Mammary epithelial cell (primary cell): ENCODE measurements at places on chromosomes 1 and 21. TPM values are rescaled to one million over a fixed set of nuclear protein-coding genes. Genes with fewer than 3 reads are reported as not detected.
A peak's percentile ranks its signal among the peaks of the same experiment; 100 is the strongest.

Gene OVAAL
- polyA plus RNA-seq, result 0.03 TPM

DNA sequence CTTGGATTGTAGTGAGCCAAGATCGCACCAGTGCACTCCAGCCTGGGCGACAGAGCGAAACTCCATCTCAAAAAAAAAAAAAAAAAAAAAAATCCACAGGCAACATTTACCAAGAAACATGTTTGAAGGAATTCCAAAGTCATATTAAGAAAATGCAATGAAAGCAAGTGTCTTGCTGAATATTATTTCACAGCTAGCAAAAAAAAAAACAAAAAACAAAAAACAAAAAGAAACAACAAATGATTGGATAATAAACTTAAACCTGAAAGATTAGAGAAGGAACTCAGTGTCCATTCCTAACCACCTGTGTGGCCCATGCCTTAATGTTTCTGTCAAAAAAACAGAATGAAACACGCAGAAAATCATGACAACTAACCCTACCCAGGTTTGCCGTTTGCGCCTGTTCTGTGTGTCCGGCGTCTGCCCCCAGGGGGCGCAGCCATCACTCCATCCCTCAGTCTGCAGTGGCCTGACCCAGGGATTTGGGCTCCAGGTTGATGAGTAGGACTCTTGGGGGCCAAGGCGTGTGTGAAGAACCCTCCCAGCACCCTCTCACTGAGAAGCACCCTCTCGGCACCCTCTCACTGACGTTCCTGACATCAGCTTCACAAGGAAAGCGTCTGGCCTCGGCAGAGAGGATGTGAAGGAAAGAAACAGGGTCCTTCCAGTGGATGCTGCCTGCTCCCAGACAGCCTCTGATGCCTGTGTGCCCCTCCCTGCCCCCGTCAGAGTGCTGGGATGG, 19.2 kb upstream of the PTTG1IP start:
- peak; percentile 40 for DNase-seq

DNA sequence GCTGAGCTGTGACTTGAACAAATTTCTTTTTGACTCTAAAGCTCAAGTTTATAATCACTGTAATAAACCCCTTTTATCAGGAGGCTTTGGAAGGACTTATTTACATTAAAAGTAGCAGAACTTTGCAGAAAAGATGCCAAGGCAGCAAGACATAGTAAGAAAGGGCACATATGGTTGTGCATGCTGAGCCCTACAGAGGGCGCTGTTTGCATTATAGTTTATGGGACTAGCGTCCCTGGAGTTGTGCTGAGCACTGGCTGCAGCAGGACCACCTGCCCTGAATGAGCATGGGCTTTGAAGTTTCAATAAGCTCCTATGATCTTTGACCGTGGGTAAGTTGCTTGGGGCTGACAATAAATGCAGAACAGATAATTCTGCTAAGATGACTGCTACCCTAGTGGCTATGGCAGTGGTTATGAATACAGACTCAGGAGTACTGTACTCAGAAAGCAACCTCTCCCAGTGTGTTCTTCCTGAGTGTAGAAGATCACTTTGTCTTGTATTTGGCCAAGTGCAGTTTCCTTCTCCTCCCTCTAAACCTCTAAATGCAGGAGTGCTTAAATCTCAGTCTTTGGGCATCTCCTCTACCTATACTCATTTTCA, 45.4 kb upstream of the USP1 start:
- DNase-seq, result no peak

- peak; percentile 57 for DNase-seq
These were observed 4.6 kb downstream of the RCC1 start for GRCh38 chr1:28510273-28510969.

DNA sequence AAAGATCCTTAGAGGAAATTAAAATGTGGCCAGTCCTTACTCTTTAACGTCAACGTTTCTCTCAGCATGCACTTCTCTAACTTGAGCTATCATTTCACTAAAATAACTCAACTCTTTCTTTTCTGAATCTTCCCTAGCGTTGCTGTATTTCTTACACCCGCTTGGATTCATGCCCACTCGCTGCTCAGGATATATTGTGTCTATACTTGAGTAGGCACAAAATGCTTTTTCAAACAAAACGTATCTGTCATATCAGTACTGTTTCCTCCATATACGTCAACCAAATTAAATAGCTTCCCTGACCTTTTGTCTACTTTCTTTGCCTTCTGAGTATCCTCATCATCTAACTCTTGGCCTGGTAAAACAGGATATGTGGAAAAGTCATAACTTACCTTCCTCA, 549.7 kb downstream of the SMYD3 start:
- DNase-seq, result no peak

- no peak for DNase-seq
These were observed 54.1 kb downstream of the ATP2B4 start for GRCh38 chr1:203680765-203681164.
